ENCODE measurements at places on chromosomes 7 and 10.

- no peak for DNase-seq
These were observed 15.9 kb downstream of the PRKG1 start for GRCh38 chr10:51090190-51090589.

- DNase-seq, result no peak
These were observed 18.9 kb upstream of the ZNF138 start for GRCh38 chr7:64775289-64775688.

- no peak for DNase-seq
These were observed 7.7 kb downstream of the HTR7 start for GRCh38 chr10:90849956-90850749.

- no peak for DNase-seq
These were observed 138.0 kb downstream of the PPP1R9A start for GRCh38 chr7:95045236-95045923.

DNA sequence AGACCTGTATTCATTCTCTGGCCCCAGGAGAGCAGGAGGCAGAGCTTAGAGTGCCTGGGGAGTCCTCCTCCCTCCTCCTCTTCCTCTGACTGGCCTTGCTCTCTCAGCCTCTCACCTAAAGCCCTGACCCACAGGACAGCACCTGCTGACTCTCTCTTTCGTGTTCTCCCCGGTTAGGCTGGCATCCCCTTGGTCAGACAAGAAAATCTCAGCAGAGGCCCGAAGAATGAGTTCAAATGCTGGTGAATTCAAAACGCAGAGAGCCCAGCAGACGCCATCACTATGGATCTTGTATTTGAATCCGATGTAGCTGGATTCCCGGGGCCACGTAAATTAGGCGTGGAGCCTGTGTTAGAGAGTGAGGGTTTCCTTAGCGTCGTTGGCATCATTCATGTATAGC lies 255.3 kb downstream of the KLF6 start:
- no peak for DNase-seq

DNA sequence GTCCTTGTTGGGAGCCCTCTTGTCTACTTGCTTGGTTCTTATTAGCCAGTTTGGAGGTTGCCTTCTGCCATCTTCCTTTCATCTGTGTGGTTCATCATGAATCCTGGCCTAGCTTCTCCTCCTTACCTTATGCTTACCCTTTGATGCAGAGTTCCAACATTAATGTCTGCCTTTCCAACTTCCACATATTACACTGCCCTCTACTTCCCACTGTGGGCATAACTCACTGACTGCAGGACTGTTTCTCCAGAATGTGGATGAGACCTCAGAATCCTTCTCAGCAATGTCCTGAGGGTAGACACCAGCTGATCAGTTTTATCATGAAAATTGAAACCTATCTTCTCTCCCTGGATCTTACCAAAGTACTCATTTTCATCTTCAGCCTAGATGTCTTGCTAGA lies 491.0 kb downstream of the LRMDA start:
- DNase-seq, result no peak

GRCh38 chr7:5232874-5233273 lies 42.8 kb downstream of the WIPI2 start:
- DNase-seq, result no peak

DNA sequence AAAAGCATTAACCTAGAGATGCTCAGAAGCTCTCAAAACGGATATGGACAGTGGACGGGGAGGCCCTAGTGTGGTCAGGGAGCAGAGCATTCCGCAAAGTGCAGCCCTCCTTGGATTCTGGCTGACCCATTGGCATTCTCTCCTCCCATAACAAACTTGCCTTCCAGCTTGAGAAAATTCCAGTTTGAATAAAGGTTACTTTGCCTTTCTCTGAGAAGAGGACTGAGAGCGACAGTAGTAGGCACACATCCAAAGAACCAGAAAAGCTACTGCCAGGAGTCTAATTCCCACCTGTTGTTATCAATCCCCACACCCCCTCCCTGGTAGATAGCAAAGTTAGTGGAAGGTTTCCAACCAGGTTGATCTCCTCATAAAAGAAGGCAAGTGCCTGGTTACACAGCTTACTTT lies 84.7 kb upstream of the TRIL start:
- no peak for DNase-seq

- peak; percentile 45 for DNase-seq
These were observed 122.3 kb upstream of the LYZL2 start for GRCh38 chr10:30751678-30752331.

DNA sequence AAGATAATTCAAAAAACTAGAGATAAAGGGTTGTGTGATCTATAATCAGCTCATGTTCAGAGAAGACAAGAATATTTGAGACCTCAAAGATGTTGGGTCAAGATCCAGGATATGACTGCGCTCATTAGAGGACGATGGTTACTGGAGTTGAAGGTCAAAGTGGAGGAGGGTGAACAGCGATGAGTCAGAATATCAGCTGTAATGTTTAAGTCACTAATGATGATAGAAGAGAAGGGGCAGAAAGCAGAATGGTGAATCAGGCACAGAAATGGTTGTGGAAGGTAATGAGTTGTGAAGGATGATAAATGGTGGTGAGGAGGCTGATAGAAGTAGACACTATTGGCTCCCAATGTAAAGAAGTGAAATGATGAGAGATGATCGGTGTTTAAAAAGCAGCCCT lies 540.3 kb downstream of the INHBA start:
- no peak for DNase-seq

- DNase-seq, result no peak
These were observed 5.5 kb downstream of the ANXA11 start for GRCh38 chr10:80199828-80200227.

DNA sequence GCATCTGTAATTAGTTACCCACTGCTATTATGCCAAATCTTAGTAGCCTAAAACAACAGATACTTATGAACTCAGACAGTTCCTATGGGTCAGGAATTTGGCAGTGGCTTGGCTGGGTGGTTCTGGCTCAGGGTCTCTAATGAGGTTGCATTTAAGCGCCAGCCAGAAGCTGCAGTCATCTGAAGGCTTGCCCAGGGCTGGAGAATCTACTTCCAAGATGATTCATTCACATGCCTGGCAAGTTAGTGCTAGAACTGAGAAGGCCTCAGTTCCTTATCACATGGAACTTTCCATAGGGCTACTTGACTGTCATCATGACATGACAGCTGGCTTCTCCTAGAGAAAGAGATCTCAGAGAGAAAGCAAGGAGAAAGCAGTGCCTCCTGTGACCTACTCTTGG lies 121.3 kb downstream of the AVL9 start:
- no peak for DNase-seq

DNA sequence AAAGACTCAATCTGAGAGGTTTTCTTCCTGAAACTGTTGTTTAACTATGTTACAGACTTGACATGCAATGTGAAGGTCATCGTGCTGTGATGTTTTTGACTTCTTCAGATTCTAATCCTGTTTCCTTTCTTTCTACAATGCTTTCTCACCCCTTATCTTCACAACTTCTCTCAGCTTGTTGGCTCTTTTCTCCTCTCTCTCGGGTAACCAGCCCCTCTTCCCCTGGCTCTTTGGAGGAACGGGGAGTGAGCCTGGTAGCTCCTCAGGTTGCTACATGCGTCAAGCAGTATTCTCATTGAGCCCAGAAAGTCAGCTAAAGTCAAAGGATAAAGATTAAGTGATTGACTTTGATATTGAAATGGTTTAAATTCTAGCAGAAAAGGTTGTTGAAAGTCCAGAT lies 40.1 kb downstream of the SEC23IP start:
- no peak for DNase-seq

DNA sequence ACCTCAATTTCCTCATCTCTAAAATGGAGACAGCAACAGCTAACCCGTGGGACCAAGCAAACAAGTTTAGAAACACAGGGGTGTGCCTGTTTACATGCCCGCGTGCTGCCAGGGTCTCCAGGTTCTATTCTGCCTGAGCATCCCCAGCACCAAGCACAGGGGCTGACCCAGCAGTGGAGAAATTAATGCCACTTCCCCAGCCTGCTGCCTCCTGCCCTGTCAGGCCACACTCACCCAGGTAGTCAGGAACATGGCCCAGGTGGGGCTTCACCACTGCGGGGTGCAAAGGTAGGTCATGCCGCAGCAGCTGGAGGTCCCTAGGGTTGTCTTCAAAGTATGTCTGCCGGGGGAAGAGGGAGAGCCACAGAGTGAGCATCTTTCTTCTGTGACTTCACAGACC lies 5.8 kb downstream of the DDX56 start:
- no peak for DNase-seq

GRCh38 chr10:66629996-66630395 lies 295.8 kb upstream of the LRRTM3 start:
- no peak for DNase-seq

GRCh38 chr10:1509011-1509530 lies 228.3 kb downstream of the ADARB2 start:
- no peak for DNase-seq

GRCh38 chr7:95473276-95473985 lies 12.3 kb upstream of the ASB4 start:
- DNase-seq, result peak; percentile 31

DNA sequence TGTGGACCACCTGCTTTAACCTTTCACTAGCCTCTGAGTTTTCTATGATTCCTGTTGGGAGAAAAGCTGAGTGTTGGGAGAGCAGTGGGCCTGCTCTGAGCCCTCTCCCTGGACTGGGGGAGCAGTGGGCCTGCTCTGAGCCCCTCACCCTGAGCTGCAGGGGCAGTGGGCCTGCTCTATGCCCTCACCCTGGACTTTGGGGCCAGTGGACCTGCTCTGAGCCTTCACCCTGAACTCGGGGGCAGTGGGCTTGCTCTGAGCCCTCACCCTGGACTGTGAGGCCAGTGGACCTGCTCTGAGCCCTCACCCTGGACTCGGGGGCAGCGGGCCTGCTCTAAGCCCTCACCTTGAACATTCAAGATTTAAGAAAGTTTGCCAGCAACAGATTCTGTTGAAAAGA lies 33.4 kb downstream of the AGAP6 start:
- no peak for DNase-seq

- DNase-seq, result no peak
These were observed 53.7 kb upstream of the IGFBP3 start for GRCh38 chr7:45974540-45975360.

DNA sequence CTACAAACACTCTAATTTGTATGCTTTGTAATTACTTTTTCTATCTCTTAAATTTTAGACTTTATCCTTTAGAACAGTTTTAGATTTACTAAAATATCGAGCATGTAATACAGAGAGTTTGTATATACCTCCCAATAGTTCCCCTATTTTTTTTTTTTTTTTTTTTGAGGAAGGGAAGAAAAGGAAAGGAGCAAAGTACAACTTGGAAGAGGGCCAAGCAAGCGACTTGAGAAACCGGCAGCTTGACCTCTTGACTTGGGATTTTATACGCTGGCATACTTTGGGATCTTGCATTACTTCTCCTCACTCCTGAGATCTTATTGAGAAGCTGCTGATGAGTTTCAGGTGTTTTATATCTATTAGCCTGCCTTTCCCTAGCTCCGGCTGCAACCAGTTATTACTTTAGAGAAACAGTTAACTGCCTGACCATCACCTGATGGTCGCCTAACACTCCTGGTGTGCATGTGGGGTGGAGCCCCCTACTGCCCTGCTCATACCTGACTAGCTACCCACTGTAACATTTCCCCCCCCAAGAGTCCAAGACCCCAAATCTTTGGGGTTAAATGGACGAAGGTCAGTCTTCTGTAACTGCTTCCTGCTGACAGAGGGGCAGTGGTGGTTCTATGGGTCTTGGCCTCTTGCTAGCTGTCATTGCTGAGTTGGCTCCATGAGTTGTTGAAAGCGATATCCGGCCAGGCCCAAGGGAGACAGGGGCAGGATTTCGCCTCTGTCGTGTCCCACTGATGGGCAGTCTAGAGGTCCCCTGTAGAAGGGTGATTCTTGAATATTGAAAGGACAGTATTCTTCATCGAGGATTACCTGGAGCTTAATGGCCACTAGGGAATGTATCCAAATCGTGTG lies 28.5 kb downstream of the MKLN1 start:
- no peak for DNase-seq

- no peak for DNase-seq
These were observed 216.6 kb downstream of the TWIST1 start for GRCh38 chr7:18900803-18901202.

- DNase-seq, result no peak
These were observed 92.7 kb downstream of the NRG3 start for GRCh38 chr10:81967716-81968115.

GRCh38 chr7:123096976-123097375 lies 101.5 kb upstream of the TAS2R16 start:
- peak; percentile 75 for DNase-seq

DNA sequence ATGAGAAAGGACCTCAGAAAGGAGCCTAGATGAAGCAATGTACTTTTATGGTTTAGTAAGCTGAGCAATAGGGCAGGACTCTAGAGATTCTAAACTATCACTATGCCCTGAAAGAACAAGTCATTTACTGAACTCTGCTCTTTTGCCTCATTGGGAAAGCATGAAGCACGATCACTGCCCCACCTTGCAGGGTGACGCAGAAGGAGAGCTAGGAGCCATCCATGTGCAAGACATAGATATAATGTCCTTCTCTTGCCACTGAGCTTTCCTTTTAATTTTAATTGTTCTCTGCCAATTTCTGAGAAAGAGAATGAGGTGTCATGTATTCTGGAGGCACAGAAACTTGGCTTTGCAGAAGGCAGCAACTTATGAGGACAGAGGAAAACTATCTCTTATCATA lies 108.3 kb downstream of the SORCS1 start:
- DNase-seq, result no peak

DNA sequence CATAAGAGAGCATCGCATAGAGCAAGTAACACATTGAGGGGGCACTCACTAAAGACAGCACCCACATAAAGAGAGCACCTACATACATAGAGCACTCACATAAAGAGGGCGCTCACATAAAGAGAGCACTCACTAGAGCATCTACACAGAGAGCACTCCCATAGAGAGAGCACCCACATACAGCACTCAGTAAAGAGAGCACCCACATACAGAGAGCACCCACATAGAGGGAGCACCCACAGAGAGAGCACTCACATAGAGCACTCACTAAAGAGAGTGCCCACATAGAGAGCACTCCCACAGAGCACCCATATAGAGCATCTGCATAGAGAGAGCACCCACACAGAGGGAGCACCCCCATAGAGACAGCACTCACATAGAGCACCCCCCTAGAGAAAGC lies 47.8 kb downstream of the INSIG1 start:
- no peak for DNase-seq

GRCh38 chr10:600234-600633 lies 89.2 kb downstream of the DIP2C start:
- DNase-seq, result no peak

GRCh38 chr10:59384761-59385160 lies 22.4 kb upstream of the FAM13C start:
- DNase-seq, result no peak

DNA sequence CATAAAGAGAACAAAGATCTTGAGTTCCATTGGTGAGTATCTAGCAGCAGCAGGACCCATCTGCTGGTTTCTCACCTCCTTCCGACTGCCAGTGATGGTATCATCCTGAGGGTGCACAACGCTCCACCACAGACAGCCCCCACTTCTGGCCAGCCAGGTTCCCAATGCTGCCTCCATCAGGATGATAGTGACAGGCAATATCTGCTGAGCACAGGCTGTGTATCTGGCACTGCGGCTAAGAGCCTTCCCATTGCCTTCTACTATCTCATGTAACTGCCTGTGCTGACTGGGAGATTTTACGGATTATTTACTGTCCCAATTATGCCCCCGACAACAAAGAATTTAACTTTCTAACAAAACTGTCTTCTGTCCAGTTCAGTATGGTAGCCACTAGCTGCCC lies 352.4 kb upstream of the AOAH start:
- no peak for DNase-seq

GRCh38 chr10:89702121-89702480 lies 711 bp downstream of the KIF20B start:
- no peak for DNase-seq

- DNase-seq, result peak; percentile 32
These were observed 10.6 kb downstream of the DBF4 start for GRCh38 chr7:87886875-87887274.

Measured in NCI-H2171 treated with DMSO at 0.1 percent for 48 hours (cell line).